ENCODE measurements at places on chromosomes 7 and 10.

DNA sequence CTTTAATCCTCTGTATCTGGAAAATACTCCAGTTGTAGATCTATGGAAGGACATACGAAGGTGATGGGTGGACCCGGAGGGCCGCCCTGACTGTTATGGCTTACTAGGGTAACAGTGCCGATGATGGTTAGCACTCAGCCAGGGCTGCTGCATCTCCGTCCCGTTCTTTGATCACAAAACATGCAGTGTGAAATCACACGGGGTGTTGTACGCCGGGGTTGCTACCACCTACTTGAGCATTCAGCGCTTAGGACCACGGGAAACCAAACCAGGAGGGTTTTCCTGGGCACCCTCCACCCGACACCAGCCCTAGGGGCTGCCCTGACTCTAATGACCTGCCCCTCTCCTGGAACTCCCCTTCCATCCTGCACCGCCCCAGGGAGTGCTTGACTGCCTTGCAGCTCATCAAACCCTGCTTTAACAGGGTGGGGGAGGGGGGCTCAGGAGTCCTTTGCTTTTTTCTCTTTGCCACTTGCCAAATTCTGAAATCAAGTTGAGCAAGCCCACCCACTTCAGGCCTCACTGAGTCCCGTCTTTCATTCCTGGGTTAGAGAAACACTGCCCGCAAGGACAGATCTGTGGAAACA, 20.4 kb downstream of the ZNF775 start:
- DNase-seq, result no peak

GRCh38 chr10:35172574-35172973, 45.9 kb downstream of the CREM start:
- no peak for DNase-seq

DNA sequence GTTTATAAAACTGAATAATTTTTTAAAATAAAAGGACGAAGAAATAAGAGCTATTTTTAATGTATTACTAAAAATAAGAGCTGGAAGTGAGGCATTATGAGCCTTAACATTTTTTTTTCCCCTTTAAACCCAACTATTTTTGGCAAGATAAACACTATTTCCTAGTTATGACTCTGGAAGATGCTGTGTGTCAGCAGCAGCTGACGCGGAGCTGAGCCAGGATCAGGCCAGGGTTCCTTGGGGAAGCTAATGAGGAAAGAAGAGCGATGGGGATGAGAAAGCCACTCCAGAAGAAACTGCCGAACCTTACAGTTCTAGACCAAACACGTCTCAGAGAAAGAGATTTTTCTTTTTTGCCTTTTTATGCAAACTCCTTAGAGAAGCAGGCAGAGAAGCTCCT, 85.9 kb downstream of the USP6NL start:
- DNase-seq, result no peak

DNA sequence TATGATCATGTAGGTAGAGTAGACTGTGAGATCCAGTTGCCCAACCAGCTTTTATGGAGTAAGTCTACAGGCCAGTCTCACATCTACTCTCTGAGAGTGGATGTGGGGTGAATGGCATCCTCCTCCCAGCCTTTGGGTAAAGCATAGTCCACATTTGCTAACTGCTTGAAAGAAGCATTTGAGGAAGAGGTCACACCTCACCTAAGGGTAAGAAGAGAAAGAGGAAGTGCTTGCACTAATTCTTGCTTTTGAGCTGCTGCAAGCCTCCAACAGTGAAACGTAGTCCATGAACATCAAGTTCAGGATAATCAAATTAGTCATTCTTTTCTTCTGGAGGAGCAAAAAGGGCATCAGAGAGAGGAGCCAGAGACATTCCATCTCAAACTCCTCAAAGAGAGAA, 93.9 kb upstream of the AGR3 start:
- DNase-seq, result no peak

DNA sequence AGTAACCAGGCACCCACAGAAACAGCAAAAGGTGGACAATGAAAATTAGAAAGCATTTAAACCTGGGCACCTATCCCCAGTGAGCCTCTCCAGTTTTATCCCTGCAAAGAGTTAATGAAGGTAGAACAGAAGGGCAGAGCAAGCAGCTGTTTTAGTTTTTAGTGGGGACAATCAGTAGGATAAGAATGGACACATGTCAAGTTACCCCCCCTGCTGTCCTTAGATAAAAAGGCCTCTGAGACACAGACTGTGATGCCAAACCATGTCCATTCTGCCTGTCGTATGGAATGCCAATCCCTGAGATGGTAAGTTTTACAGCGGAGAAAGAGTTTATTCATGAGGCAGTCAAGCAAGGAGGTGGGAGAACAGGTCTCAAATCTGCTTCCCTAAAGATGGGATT, 162.6 kb upstream of the AGR3 start:
- DNase-seq, result no peak
